ENCODE measurements at places on chromosomes 1 and 21.

GRCh38 chr21:46155514-46156377 is at the start of gene FTCD:
Gene FTCD, minus strand, starts transcription at chr21:46155579. Its CDS starts 56 bp downstream, at chr21:46155523.
- peak; percentile 11 for DNase-seq

GRCh38 chr1:51559501-51559900 is 40.4 kb upstream of the EPS15 start:
- DNase-seq, result no peak

GRCh38 chr1:24101796-24102586 is 9.9 kb downstream of the MYOM3 start:
- DNase-seq, result no peak

DNA sequence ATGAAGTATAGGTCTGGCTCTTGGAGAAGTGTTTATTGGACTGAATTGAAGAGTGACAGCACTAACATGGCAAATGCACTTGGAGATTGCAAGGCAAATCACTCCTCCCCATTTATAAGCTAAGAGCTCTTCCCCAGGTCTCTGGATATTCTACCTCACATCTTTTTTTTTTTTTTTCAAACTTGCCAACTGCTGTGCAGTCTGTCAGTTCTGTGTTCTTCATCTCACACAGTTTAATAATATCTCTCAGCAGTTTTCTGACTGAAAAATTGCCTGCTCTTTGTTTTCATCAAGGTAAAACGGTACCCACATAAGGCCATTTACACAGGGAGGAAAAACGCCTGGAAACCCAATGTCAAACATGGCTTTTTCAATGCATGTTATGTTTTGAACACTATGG is 186.1 kb upstream of the B3GALT2 start:
- no peak for DNase-seq

- peak; percentile 57 for DNase-seq
These were observed 27.9 kb downstream of the SSBP3 start for GRCh38 chr1:54378157-54378873.

DNA sequence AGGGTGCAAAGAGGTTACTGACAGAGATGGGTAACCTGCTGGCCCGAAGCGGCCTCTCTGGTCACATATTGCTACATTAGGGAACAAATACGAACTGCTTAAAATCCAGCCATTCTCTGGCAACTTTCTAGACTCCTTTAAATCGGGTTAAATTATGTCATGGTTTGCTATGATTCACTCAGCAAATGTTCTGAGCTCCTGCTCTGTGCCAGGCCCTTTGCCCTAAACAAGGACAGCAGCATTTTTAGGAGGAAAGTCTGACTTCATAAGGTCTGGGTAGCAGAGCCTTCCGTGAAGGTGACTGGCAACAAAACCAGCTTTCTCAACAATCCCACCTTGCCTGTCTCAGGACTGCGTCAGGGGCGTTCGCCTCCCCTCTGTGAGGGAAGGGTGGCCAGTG is 15.4 kb downstream of the ZP4 start:
- no peak for DNase-seq

GRCh38 chr1:241202401-241202800 is 154.6 kb downstream of the RGS7 start:
- no peak for DNase-seq

GRCh38 chr21:19855522-19855921 is 1142.7 kb upstream of the NCAM2 start:
- no peak for DNase-seq

GRCh38 chr1:243179720-243180119 is 75.4 kb downstream of the CEP170 start:
- DNase-seq, result no peak

DNA sequence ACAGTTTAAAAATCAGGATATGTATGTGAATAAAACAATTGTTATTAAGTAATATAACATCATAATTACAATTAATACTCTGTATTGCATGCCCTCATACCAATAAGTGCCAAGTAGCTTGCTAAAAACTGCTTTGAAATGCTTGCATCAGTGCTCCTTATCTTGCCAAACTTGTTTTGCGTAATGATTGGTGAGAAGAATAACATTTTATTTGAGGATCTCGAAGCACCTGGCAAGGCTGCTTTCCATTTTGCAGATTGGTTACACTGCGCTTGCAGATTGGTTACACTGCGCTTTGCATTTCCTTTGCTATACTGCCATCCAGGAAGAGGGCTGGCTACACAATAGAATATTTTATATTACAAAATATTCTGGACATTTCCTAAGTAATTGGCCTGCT is 1.7 kb upstream of the PBX1 start:
- DNase-seq, result no peak

- DNase-seq, result no peak
These were observed 37.7 kb upstream of the BCL10 start for GRCh38 chr1:85313888-85314696.

GRCh38 chr1:24266398-24266941 is 52.7 kb upstream of the GRHL3 start:
- DNase-seq, result no peak

- no peak for DNase-seq
These were observed 88.2 kb downstream of the GRIK1 start for GRCh38 chr21:29851611-29852010.

DNA sequence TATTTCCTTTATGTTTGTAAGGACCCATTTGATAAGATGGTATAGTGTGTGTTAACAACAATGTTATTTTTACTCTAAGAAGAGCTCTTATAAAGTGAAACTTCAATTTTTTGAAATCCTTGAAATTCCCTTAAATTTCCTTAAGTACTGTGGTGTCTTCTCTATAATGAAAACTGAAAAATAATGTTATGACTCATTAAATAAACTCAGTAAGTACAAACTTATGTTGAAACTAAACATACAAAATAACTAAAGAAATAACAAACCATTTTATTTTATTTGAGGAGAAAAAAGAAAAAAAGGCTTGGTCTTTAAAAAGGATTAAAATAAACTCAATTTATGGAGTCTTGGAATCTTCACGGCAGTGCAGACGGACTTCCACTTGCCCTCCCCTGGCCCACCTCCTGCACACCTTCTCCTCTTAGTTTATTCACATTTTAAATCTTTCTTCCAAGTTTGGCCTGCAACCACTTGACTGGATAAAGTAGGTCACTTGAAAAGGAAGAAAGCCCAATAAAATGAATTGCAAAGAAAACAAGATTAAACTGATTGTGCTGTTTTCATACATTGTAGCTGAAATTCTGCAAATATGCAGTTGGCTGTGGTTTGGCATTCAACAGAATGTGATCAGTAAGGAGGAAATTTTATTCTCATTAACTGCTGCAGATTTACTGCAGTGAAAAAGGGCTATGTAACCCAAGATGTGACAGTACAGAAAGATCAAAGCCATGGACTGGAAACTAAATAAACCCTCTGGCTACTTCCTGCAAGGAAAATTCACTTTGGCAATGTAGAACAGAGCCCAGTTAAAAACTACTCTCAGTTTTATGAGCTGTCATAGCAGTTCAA is 48.5 kb upstream of the SCYL3 start:
- no peak for DNase-seq

- DNase-seq, result no peak
These were observed 23.3 kb downstream of the NGF start for GRCh38 chr1:115314765-115315164.

GRCh38 chr1:43387976-43388599 is 1.5 kb downstream of the MED8 start:
- peak; percentile 12 for DNase-seq

GRCh38 chr1:106746448-106747085 is 309.9 kb upstream of the PRMT6 start:
- DNase-seq, result peak; percentile 14

GRCh38 chr1:41078193-41078592 is 56.7 kb upstream of the SLFNL1 start:
- no peak for DNase-seq

DNA sequence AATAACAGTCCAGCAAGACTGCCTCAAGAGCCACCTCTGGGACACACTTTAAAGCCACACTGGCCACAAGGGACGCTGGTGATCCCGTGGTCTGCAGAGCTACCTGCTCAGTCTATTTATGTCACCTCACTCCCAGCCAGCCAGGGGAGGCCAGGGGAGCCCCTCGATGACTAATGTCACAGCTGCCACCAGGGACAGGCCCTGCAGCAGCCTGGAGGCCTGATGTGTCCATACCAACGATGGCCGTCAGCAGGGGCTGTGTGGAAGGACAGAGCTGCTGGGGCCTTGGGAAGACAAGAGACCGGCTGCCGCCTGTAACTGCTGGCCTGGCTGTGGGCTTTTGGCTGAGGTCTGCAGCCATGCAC is 71.0 kb downstream of the SIK1 start:
- DNase-seq, result peak; percentile 44

GRCh38 chr21:42330380-42331371 is 15.5 kb upstream of the TFF3 start:
- DNase-seq, result no peak

DNA sequence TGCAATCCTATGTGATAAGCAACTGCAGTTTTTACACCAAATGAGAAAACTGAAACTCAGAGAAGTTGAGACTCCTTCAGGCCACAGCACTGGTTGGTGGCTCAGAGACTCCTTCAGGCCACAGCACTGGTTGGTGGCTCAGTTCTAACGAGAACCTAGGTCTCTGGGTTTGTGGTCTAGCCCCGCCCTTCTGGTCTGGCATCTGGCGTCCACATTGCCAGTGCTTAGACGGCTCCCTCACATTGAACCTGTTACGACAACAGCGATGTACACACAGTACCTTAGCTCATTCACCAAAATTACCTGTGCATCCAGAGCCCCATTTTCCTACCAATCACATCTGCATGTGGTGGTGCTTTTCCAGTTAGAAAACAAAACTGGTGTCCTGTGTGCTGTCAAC is 66.1 kb downstream of the NID1 start:
- DNase-seq, result no peak

GRCh38 chr1:22876359-22877111 is 96.1 kb downstream of the LACTBL1 start:
- DNase-seq, result peak; percentile 60

DNA sequence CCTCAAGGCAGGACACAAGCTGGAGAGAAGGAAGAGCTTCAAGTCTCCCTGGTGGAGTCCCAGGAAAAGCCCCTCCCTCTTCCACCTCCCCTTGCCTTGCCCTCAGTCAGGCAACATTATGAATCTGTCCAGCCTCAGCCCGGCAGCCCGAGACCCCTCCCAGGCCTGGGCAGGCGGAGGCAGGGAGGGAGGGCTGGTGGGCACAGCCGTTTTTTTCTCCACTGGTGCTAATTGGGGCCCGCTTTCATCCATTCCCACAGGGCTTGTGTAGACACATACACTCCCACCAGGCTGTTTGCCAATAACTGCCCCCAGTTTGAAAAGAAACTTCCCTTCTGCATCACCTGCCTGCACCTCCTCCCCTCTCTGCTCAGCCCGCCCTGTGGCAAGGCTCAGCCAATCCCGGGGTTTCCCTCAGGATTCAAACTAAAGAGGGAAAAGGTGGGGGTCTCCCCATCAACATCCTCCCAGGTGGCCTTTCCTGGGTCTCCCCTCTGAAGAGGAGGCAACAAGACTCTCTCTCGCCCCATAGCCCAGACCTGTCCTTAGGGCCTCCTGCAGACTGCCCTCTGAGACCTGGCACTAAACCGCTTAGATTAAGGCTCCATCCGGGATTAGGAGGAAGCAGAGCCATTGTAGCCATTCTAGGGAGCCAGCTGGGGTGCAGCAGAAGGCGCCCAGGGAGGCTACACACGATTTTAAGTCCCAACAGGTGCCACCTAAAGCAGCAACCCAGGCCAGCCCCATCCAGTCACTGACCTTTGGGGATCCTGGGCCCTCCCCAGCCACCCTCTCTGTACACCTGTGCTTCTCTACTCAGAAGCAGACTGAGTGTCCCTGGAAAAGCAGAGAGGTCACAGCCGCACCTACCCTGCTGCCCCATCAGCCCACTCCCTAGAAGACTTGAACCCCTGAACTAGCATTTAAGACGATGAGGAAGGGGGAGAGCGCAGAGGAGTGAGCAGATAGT is 3.5 kb downstream of the IGSF9 start:
- DNase-seq, result peak; percentile 96

- no peak for DNase-seq
These were observed 7.1 kb downstream of the PRDX6 start for GRCh38 chr1:173484276-173484675.

DNA sequence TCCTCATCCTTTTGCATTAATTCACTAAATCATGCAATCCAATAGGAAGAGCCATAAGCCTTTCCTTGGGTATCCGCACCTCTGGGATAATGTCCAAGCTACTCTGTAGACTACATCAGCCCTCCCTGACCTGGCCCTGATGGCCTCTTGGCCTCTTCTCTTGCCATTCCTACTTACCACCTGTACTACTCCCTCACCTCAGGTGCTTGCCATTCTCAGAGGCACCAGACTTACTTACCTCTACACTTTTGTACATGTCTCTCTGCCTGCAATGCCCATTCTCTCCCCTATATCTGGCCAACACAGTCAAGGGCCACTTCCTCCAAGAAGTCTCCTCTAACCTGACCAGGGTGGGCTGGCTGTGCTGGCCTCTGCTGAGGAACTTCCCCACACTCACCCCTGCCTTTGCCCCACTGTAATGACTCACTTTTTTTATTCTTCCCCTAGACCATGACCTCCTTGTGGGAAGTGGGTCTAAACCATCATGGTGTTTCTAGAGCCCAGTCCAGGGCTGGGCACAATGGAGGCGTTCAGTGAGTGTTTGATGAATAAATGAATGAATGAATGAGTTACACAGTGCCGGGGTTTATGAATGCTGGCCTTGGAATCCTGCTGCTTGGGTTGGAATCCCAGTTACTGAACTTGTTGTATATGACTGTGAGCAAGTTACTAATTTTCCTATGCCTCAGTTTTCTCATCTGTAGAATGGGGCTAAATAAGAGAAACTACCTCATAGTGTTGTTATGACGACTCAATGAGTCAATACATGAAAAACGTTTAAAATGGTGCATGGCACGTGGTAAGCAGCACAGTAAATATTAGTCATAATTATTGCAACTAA is 179.8 kb downstream of the FOXD2 start:
- DNase-seq, result no peak

DNA sequence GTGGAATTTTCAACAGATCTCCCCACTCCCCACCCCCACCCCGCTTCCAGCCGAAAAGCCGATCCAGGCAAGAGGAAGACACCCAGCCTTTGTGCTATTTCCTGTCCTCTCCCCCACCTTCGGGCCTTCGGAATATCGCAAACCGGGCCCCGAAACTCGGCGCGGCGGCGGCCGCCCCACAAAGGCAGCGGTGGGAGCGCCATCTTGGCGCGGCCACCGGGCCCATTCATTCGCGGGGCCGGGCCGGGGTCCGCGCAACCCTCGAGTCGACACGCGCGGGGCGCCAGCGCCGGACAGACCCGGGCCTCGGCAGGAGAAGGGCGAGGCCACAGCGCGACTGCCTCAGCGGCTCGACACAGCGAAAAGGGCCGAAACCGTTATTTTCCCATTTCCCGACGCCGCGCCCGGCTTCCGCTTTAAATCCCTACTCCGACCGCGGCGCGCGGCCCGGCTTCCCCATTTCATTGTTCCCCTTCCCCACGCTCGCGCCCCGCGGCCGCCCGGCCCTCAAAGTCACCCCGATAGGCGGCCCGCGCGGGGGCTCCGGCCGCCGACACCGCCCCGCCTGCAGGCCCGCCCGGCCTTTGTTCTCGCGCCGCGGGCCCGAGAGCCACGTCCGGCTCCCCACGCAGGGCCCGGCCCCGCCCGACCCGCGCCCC is 911 bp downstream of the GNB1 start:
- DNase-seq, result peak; percentile 31

DNA sequence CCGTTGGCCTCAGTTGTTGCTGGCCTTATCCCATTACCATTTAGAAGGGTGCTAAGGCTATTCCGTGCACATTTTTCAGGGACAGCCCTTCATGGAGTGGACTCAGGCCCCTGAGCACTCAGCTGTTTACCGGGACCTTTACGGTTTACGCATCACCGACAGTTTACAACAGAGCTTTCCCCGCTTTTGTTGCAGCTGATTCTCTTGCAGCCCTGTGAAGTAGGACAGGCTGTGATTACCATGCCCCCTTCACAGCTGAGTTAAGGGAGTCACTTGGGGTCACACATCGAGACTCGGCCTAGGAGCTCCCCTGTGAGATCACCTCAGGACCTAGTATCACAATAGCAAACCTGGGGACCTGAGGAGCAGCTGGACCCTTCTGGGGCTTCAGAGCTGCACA is 41.9 kb downstream of the PTPRF start:
- DNase-seq, result no peak

Measured in WERI-Rb-1 (cell line).